ENCODE measurements at places on chromosomes 1 and 21. TPM values are rescaled to one million over a fixed set of nuclear protein-coding genes. Genes with fewer than 3 reads are reported as not detected.

DNA sequence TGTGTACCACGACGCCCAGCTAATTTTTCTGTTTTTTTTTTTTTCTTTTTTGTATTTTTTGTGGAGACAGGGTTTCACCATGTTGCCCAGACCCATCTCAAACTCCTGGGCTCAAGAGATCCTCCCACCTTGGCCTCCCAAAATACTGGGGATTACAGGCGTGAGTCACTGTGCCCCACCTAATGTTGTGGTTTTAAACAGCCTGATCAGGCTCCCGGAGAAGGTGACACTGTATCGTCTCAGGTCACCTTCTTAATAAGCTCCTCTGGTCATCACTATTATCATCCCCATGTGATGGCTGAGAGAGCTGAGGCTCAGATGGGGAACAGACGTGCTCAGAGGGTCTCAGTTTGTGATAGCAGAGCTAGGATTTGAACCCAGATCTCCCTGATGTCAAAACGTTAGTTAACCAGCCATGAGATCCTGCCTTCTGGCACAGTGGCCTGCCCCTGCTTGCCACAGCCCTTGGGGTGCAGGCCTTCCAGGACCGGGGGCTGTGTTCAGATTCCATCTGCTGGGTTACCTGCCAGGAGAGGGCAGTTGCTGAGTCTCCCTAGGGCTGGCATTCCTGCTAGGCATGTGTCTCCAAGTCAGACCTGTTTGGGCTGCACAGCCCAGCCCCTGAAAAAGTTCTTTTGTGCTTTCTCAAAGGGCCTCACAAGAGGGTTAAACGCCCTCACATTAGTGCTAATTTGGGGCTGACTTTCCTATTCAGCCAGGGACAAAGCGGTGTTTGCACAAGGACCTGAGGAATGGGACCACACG, 32.7 kb upstream of the GRHL3 start:
- DNase-seq, result no peak

GRCh38 chr1:2151911-2152310, 42.7 kb downstream of the FAAP20 start:
- DNase-seq, result no peak

DNA sequence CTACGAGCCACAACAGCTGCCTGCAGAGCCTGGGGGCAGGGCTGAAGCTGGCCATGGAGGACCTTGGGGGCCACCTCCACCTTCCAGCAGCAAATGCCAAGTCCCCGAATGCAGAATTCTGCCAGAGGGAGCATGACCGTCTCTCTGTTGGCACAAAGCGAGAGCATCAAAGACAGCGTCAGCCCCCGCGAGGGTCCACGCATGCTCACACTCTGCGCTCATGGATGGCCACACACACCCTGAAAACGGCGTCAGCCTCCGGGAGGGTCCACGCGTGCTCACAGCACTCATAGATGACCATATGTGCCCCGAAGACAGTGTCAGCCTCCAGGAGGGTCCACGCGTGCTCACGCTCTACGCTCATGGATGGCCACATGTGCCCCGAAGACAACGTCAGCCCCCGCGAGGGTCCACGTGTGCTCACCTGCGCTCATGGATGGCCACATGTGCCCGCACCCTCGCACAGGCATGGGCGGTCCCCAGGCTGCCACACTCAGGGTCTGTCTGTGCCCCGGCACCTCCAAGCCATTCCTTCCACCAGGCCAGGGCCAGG, 46.5 kb downstream of the MORN1 start:
- DNase-seq, result peak; percentile 9

DNA sequence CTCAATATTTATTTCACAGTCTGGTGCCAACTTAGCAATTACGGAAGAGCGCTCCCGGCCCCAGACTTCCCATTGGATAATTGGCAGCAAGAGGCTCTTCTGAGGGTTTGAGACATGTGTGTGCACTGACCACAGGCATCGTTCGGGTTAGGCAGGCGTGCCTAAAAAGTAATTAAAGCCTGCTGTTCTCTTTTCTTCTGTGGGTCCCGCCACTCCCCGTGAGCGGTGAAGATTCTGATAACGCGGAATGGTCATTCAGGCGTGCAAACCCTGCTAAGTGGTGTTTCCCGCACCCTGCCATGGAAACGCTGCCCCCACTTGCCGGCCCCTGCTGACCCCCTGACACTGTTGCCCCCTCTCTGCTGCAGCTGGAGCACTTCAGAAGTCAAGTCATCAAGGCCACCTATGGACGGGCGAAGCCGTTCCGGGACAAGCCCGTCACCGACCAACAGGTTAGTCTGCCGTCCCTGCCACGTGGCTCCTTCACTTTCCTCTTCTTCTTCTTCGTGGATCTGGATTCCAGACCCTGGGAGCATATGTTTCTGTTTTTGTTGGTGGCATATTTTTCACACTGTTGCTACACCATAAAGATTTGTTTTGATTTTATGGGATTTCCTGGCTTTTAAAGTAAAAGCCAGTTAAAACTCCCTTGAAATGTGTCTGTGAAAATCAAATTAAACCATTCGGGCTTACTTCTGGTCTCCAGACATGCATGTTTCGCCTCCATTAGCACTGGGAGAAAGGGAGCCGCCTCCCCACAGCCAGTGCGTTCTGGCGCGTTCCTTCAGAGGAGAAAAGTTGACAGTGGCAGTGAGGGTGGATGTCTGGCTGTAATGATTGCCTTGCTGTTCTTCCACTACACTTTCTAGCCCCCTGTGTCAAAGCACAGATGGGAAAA, 79.9 kb downstream of the FHAD1 start:
- no peak for DNase-seq

GRCh38 chr1:101278845-101279244, 42.0 kb downstream of the S1PR1 start:
- DNase-seq, result no peak

Gene PHC2
- total RNA-seq, result 89.5 TPM

Gene TSPEAR
- total RNA-seq, result 2.5 TPM

DNA sequence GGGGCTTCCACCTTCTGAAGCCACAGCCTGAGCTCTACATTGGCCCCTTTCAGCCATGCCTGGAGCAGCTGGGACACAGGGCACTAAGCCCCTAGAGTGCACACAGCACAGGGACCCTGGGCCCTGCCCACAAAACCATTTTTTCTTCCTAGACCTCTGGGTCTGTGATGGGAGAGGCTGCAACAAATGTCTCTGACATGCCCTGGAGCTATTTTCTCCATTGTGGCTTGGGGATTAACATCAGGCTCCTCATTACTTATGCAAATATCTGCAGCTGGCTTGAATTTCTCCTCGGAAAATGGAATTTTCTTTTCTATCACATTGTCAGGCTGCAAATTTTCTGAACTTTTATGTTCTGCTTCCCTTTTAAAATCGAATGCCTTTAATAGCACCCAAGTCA, 795.7 kb downstream of the LTN1 start:
- no peak for DNase-seq

- DNase-seq, result no peak
Measured at GRCh38 chr21:32779983-32780382, 8.4 kb upstream of the PAXBP1 start.

Gene ST7L
- 13.7 TPM for total RNA-seq

- DNase-seq, result no peak
Measured at GRCh38 chr1:170806961-170807360, 128.4 kb upstream of the MROH9 start.

Gene PIGR
- not detected for total RNA-seq

DNA sequence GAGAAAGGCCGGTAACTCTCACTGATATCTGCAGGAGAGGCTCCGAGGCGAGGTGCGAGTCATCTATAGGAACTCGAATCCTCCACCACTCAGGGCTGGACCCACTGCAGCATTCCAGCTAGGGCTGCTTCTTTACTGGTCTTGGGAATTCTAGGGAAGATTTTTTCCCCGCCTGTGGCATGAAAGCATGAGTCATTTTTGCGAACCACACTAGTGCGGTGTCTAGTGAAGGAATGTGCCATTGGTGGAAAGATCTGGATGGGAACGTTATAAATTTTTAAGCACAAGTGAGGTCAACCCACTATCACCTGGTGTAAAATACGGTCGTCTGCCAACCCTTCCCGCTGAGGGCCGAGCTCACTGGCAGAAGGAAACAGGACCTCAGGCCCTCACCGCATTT, 49.7 kb downstream of the SYF2 start:
- no peak for DNase-seq

GRCh38 chr1:183419399-183419798, 1.2 kb upstream of the NMNAT2 start:
- DNase-seq, result no peak

DNA sequence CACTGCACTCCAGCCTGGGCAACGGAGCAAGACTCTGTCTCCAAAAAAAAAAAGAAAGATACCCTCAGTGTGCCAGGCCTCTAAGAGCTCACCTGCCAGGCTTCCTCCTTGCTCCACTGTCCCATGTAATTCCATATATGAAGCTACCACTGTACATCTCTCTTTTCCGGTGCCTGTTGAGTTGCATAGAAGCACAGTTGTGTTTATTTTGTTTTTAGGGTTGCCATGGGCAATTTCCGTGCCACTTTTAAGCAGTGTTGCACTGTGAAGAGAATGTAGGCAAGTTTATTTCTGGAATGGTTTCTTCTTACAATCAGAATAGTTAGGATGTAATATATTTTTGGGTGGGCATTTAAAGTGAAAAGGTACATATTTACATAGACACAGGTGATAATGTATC, 23.3 kb downstream of the MR1 start:
- no peak for DNase-seq

Gene TSTD1
- total RNA-seq, result 18.1 TPM

GRCh38 chr1:119720866-119721440, 9.2 kb downstream of the PHGDH start:
- DNase-seq, result no peak

GRCh38 chr1:116847190-116847589, 62.5 kb upstream of the PTGFRN start:
- no peak for DNase-seq

DNA sequence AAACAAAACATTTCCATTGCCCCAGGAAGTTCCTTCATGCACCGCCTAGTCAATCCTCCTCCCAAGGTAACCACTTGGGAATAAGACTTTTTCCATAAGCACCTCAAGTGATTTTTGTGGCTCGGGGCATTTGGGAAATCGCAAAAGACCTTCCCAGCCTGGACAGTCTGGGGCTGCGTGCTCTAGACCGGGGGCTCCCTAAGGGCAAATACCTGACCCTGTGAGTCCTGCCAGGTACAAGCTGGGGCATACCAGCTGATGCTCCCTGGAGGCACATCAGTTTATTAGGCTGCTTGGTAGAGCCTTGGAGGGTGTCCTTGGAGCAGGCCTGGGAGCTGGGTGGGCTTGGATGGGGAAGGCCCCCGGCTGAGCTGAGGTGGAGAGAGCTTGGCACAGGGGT, 34.4 kb downstream of the ALPL start:
- peak; percentile 4 for DNase-seq

DNA sequence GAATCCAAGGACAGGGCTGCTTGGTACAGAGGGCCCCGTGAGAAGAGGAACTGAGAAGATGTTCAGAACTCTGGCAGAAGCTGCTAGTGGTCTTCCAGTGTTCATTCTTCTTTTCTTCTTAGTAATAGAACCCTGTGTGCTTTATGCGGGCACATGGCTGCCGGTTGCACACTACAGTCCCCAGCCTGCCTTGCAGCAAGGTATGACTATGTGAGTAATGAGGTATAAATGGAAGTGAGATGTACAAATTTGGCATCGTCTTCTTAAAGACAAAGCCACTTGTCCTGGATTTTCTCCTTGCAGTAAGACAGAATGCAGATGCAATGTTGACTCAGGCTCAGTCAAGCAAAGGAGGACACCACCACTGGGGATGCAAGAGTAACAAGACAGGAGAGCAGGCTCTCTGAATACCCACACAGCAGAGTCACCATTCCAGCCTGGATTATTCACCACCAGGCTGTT, 15.0 kb upstream of the ATP1B1 start:
- DNase-seq, result no peak

DNA sequence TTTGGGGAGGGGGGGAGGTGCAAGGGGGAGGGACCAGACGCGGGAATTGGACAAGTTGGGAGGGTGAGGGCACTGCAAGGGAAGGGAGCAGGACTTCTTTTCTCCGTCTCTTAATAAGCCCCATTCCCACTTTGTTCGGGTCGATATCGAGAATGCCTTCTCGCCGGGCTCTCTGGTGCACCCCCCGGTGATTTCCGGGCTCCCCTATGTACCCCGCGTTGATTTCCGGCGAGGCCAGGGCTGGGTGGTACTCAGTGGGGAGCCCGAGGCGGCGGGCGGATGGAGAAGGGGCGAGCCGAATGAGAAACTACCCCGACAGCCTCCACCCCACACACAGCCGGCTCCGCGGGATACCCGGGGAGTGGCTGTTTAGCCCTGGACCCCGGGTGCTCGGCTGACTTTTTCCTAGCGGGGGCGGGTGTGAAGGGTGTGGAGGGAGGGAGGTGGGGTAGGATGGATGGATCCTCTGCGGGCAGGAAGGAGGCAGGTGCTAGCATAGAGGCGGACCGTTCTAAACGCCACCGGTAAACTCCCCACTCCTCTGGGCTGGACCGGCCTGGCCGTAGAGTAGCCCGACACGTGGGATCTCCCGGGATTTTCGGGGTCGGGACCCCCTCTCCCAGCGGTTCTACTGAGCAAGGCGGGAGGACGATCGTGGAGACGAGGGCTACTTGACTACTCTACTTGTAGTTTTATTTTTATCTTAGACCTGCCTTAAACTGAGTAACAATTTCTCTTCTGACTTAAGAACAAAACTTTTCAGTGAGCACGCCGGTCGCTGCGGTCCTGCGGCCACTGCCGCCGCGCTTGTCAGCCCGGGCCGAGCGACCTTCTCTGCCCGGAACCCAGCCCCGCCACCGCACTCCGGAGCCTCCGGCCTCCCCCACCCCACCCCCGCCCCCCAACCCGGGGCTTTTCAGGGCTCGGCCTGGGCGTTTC, 1.0 kb downstream of the RNF220 start:
- DNase-seq, result no peak

- DNase-seq, result no peak
Measured at GRCh38 chr1:158818560-158818959, 12.6 kb upstream of the MNDA start.

- no peak for DNase-seq
Measured at GRCh38 chr1:40703316-40703715, 11.8 kb downstream of the NFYC start.

Gene IL20
- not detected for total RNA-seq

DNA sequence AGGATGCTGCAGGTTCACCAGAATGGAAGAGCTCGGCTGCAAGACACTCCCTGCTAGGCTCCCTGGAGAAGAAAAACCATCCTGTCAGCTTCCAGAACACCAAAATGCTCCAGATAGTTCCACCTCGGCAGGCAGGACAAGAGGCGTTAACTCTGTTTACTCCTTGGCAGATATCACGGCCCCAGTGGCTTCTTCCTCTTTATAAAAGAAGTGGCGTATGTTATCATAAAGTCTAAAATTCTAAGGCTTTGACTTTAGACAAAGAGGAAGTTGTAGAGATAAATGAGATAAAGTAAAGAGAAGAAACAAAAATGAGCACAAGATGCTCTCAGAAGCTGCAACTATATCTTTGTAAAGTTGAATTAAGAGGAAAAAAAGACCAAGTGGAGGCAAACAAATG, 24.3 kb upstream of the MTF1 start:
- no peak for DNase-seq

GRCh38 chr1:164673584-164674214, 114.7 kb downstream of the PBX1 start:
- no peak for DNase-seq

DNA sequence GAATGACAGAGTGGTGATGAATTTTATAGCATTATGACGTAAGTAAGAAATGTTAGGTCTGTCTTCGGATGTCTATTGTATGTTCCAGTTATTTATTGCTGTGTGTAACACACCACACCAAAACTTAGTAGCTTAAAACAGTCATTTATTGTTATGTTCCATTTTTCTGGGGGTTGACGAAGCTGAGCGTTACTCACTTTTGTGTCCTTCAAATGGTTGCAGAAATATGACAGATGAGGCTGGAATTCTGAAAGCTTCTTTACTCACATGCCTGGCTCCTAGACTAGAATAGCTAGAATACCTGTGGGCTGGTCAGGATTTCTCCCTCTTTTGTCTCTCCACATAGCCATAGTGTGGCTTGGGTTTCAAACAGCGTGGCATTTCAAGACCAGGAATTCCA, 62.1 kb upstream of the S1PR1 start:
- DNase-seq, result no peak

Gene CLCA1
- not detected for total RNA-seq
